ENCODE measurements at places on chromosomes 2 and 18. TPM values are rescaled to one million over a fixed set of nuclear protein-coding genes. Genes with fewer than 3 reads are reported as not detected.

DNA sequence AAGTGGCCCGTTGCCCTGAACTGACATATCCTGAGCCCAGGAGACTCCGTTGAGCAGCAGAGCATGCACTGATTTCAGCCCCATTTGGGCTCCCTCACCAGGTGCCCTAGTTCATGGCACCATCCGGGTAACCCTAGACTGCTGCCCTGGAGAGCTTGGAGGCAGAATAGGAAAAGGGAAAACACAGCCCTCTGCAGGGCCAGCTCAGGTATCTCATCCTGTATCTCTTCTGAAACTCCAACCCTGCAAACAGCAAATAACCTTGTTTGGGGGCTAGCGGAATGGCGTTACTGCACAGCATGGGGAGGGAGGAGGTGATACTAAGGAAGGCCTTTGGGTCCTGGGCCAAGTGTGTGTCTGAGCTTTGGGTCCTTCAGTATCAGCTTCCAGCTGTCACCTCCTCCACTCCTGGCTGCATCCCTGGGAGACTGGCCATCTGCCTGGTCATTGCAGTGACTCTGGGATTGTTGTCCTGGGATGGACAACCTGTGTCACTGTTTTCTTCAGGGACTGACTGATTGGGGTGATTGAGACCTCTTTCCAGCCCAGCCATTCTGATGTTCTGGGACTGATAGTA, 233.8 kb upstream of the SKOR2 start:
- no peaks in the 10 kb centered on the region for H3K27me3 ChIP-seq
- H3K4me1 ChIP-seq, result no peaks in the 10 kb centered on the region
- H3K36me3 ChIP-seq, result no peaks in the 10 kb centered on the region
- H3K27ac ChIP-seq, result no peak overlapping the region
- no peak overlapping the region for H3K4me3 ChIP-seq

DNA sequence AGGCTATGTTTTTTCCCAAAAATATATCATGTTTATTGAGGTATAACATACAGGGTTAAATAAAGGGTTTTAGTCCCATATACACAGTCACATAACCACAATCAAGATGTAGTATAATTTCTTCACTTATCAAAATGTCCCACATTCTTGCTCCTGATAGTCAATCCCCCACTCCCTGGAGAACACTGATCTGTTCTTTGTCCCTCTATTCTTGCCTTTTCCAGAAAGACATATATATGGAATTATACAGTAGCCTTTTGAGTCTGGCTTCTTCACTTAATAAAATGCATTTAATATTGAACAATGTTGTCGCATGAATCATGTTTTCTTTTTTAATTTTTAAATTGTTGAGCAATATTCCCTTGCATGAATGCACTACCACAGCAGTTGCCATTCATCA, 1059.7 kb downstream of the TSN start:
- H3K27ac ChIP-seq, result no peak overlapping the region
- H3K36me3 ChIP-seq, result no peaks in the 10 kb centered on the region
- no peak for DNase-seq
- no peaks in the 10 kb centered on the region for H3K4me1 ChIP-seq
- H3K27me3 ChIP-seq, result no peaks in the 10 kb centered on the region

DNA sequence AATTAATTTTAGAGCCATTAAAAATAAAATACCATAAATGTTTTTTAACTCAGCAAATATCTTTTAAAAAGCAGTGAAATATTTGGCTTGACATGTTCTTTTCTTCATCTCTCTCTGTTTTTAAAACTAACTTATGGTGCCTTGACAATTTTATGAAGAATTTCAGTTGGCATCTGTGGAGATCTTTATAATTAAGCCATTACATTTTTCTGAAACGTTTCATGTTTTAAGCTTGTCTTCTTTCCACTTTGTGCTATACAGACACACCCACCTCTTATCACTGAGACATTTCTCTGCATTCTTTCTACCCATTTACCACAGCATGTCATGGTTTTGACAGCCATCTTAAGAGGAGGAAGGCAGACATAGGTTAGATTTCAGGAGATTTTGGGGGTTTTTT, 915.1 kb upstream of the FSHR start:
- H3K27me3 ChIP-seq, result no peaks in the 10 kb centered on the region
- no peak overlapping the region for H3K27ac ChIP-seq
- no peaks in the 10 kb centered on the region for H3K4me1 ChIP-seq
- no peak overlapping the region for H3K4me3 ChIP-seq
- H3K36me3 ChIP-seq, result no peaks in the 10 kb centered on the region

DNA sequence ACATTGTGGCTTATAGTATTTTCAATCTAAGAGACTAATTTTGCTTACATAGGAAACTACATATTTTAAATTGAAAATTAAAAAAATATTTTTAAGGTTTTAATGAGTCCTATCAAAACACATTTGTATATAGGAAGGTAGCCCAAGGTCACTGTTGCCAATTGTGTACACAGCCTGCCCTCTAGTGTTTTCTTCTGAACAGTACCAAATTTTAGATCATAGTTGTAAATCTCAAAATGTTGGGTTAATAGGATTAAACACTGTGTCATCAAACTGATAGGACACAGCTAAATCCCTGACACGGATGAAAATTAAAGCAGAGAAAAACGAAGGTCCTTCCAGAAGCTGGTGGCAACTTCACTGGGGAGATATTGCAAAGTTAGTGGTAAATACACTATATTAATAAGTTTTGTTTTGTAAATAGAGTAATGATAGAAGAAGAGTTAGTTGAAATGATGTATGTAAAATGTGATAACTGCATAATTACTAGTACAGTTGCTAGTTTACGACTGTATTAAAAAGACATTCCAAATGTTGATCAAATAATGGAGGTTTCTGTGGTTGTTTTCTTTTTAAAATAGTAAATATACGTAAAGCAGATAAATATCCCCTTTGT, 19.7 kb downstream of the CLUL1 start:
- H3K4me1 ChIP-seq, result no peaks in the 10 kb centered on the region
- H3K27ac ChIP-seq, result no peak overlapping the region
- H3K36me3 ChIP-seq, result no peaks in the 10 kb centered on the region
- no peaks in the 10 kb centered on the region for H3K27me3 ChIP-seq
- H3K4me3 ChIP-seq, result no peak overlapping the region

DNA sequence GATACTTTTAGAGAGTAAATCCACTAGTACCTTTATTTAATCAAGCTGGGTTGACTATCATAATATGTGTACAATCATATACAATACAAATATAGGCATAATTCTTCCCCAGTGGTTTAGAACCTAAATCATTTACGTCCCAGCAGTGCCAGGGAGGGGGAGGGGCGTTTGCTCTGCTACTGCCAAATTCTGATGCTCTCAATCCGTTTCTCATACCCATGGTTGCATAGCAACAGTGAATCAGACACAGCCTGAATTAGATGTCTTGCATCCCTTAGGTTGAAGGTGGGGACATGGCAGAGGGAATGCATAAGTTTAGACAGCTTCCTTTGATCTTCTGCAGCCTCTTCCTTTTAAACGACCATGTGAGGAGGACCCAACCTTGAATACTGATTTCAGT, 135.4 kb downstream of the ABCA12 start:
- H3K27me3 ChIP-seq, result no peaks in the 10 kb centered on the region
- H3K4me1 ChIP-seq, result no peaks in the 10 kb centered on the region
- DNase-seq, result no peak
- H3K36me3 ChIP-seq, result no peaks in the 10 kb centered on the region
- no peak overlapping the region for H3K4me3 ChIP-seq

GRCh38 chr2:6657855-6658254, 207.9 kb downstream of the CMPK2 start:
- no peak overlapping the region for H3K4me3 ChIP-seq
- no peaks in the 10 kb centered on the region for H3K4me1 ChIP-seq
- no peak overlapping the region for H3K27ac ChIP-seq
- H3K36me3 ChIP-seq, result no peaks in the 10 kb centered on the region
- DNase-seq, result no peak

GRCh38 chr2:10385933-10386773, 62.0 kb downstream of the ODC1 start:
- H3K27ac ChIP-seq, result no peak overlapping the region
- H3K4me3 ChIP-seq, result no peak overlapping the region
- H3K4me1 ChIP-seq, result peaks cover 39% of the 10 kb centered on the region

GRCh38 chr2:168035458-168035857, 211.9 kb downstream of the STK39 start:
- H3K4me1 ChIP-seq, result no peaks in the 10 kb centered on the region
- no peak overlapping the region for H3K27ac ChIP-seq
- no peak overlapping the region for H3K4me3 ChIP-seq

DNA sequence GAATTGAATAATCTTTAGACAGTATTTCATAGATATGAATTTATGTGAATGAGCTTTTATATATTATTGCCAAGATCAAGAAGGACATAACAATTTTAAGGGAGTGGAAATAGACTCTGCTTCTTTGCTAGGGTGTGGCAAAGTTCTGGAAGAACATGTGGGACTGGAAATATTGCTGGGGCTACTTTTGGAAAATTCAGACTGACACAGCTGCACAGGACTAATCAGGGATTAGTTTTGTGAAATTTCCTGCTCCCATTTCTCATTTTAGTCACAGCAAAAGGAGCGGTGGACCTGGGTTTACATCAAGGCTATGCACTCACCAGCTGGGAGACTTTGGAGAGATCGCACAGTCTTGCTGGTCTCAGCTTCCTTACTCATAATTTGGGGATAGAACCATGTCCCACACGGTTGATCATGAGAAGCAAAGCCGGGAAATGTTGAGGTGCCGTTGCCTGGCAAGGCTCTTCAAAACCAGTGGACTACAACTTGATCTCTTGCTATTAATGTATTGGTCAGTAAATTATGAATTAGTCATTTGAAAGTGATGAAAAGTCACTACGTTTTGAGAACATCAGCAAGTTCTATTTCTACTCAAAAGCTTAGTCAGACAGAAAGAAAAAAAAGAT, 42.4 kb downstream of the IL1RL2 start:
- DNase-seq, result no peak
- peaks cover 11% of the 10 kb centered on the region for H3K4me1 ChIP-seq
- H3K27me3 ChIP-seq, result no peaks in the 10 kb centered on the region

Gene IL1F10
- not detected for total RNA-seq

Gene CFC1
- not detected for total RNA-seq

Gene SCN7A
- 3.6 TPM for total RNA-seq

Gene DSC2
- total RNA-seq, result 19.8 TPM

Gene FSHR
- total RNA-seq, result 0.54 TPM
